Hypothalamus (tissue), 51 donors: ENCODE measurements at places on chromosomes 6 and 20.
A peak's percentile ranks its signal among the peaks of the same experiment; 100 is the strongest.

- no peak for DNase-seq
These were observed 601.2 kb upstream of the ARID1B start for GRCh38 chr6:156175971-156176421.

DNA sequence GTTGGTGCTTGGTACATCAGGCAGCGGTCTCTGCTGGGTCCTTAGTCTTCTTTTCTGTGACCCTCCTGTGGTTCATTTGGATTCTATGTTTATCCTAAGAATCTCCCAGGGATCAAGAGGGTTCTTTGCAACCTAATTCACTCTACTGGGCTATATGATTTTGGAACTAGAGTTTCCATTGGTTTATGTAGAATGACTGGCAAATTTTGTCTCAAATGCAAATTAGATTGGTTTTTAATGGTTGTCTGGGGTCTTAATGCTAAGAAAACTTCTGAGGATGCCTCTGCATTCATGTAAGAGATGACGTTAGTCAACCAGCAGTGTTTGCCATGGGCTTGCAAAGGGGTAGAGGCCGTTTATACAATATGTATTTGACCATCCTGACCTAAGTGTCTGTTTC lies 129.8 kb upstream of the ZFP64 start:
- DNase-seq: no peak

GRCh38 chr20:36573798-36574365 lies 485 bp downstream of the TGIF2 start:
- peak; percentile 44 for DNase-seq

GRCh38 chr20:38201356-38201755 lies 36.3 kb upstream of the TGM2 start:
- DNase-seq: no peak

DNA sequence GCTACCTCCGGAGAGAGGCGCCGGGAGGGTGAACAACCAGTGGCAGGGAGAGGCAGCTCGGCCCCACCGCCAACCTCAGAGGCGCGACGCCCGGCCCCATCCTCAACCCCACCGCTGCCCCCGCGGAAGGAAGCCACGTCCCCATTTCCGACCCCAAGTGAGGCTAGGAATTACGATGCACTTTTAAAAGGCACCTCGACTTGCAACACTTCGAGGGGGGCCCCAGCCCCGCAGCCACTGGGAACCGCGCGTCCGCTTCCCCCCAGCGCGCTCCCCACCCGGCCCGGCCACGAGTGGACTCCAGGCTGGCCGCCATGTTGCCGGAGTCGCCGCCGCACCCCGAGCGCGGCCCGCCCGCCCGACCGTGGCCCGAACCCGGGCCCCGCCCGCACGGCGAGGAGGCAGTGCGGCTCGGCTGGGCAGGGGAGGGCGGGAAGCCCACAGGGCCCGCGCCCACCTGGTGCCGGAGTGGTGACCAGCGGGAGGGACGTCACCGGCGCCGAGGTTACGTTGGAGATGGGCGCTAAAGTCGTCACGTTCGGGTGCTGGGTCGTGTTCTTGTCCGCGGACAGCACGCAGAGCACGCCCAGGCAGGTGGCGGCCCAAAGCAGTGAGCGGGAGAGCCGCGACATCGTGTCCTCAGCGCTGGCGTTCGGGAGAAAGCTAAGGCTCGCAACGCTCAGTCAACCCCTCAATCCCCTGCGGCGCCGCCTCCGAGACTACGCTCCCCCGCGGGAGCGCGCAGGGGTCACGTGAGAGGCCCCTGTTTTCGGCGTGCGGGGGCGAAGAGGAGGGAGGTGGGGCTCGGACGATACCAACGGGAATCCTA lies at the start of gene CD164:
Gene CD164 (minus strand): TSS at position 721 of the 829 bp plus-strand sequence. CDS start 89 bp downstream, at position 632.
- DNase-seq: peak; percentile 93
